ENCODE measurements at places on chromosomes 13 and 19. TPM values are rescaled to one million over a fixed set of nuclear protein-coding genes. Genes with fewer than 3 reads are reported as not detected.

Gene IL4I1
- 2.1 TPM for total RNA-seq

Gene DAND5
- total RNA-seq: not detected

Gene MYBPC2
- 0.41 TPM for total RNA-seq

Gene SHD
- 51.4 TPM for total RNA-seq

Gene EPN1
- total RNA-seq: 162 TPM

Gene DACH1
- total RNA-seq: 3.5 TPM

Gene SHISA2
- total RNA-seq: not detected

Gene KXD1
- total RNA-seq: 116 TPM

Gene SERP2
- total RNA-seq: not detected

Gene TMEM59L
- 0.48 TPM for total RNA-seq

Gene PPP1R15A
- 62.8 TPM for total RNA-seq

Gene STARD13
- total RNA-seq: 18.1 TPM

Gene SPATA13
- 85.1 TPM for total RNA-seq

Gene ACER1
- total RNA-seq: 9.2 TPM

Gene SLC25A41
- not detected for total RNA-seq

Gene FUZ
- total RNA-seq: 10.2 TPM

Gene MAP4K1
- 4.0 TPM for total RNA-seq

Gene PSENEN
- total RNA-seq: 6.6 TPM

Gene PRSS57
- total RNA-seq: not detected

Gene KIR2DL3
- total RNA-seq: 0.55 TPM

Gene KLK14
- not detected for total RNA-seq

Gene CD37
- 24.0 TPM for total RNA-seq

Gene SLITRK6
- 3.3 TPM for total RNA-seq

Gene ZNF524
- 35.4 TPM for total RNA-seq

Gene NR2F6
- 156 TPM for total RNA-seq

Gene IRGC
- total RNA-seq: not detected

Gene ZNF135
- total RNA-seq: 1.9 TPM

Gene TLE2
- 31.4 TPM for total RNA-seq

Gene ADAMTSL5
- 3.7 TPM for total RNA-seq

Gene SERPINE3
- total RNA-seq: not detected

Gene ZNF20
- total RNA-seq: 0.37 TPM

Gene CCDC70
- total RNA-seq: not detected

Gene IZUMO2
- not detected for total RNA-seq

Gene RASGRP4
- total RNA-seq: 1.7 TPM

Gene CDC42EP5
- total RNA-seq: 210 TPM

Gene NCCRP1
- total RNA-seq: 0.14 TPM

All from transverse colon (tissue), 4 donors.